ENCODE measurements at places on chromosomes 7 and 10. TPM values are rescaled to one million over a fixed set of nuclear protein-coding genes. Genes with fewer than 3 reads are reported as not detected.

- no peak for DNase-seq
These were observed 2.0 kb downstream of the MNX1 start for GRCh38 chr7:157008206-157009169.

DNA sequence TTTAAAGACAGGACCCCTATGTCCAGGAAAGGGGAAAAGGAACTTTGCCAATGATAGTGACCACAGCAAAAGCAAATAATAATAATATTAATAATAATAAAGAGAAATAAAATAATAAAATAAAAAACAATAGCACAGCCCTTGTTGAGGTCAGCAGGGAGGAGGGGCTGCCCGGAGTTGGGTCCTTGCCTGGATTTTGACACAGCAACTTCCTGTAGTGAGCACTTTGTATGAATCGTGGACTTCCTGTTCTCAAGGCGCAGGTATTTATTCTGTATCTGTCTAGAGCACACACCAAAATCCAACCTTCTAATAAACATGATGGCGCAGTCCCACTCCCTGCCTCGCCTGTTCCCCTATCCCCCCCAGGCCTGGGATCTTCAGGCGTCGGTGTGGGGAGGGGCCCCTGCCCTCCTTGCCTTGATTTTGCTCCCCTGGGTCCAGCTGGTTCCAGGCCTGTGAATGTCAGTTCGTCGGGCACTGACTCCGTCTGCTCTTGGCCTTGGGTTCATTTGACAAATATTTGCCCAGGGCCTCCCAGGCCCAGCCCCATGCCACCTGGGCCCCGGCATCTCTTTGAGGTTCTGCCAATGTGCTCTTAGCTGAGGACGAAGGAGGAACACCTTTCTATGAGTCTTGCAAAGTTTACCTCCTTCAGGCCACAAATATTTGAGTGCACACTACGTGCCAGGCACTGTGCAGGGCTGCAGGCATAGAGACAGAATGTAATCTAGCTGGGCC, 13.9 kb downstream of the TRIM8 start:
- DNase-seq = no peak

- DNase-seq = no peak
These were observed 203.8 kb downstream of the ZMYND11 start for GRCh38 chr10:339038-339391.

DNA sequence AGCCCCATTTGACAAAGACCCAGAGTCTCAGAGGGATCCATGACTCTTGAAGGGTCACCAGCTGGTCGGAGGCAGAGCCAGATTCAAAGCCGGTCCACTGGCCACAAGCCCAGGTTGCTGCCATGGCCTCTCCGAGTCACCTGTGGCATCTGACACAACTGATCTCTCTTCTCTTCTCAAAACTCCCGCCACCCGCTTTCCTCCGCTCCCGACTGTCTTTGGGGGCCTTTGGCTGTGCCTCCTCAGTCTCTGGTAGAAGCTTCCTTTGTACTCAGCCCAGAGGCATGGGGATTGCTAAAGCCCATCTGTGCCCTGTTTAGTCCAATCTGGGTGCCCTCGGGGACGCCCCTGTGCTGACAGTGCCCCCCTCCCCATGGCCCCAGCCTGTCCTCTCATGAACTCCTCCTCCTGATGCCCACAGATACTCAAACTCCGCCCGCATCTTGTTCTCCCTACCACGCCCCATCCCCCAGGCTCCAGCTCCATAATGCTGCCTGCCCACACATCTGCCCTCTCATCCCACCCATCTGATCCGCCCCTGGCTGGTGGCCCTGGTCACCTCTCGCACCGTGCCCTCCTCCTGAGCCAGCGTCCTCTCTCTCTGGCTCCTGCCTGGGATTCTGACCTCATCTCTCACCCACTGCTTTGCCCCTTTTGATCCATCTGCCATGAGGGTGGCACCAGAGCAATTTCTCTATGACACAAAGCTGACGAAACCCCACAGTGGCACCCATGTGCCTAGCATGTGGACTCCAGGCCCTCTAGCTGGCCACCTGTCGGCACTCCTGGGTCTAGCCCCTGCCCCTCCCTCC, 150.6 kb downstream of the SLIT1 start:
- no peak for DNase-seq

Gene ARMH3
- 48.4 TPM for polyA plus RNA-seq

Gene ARHGAP19
- polyA plus RNA-seq = 19.3 TPM

All from naive B cell (primary cell).